SK-N-SH (cell line): ENCODE measurements at places on chromosomes 7 and 10. TPM values are rescaled to one million over a fixed set of nuclear protein-coding genes. Genes with fewer than 3 reads are reported as not detected.
A peak's percentile ranks its signal among the peaks of the same experiment; 100 is the strongest.

- no peak overlapping the region for H3K4me3 ChIP-seq
- DNase-seq, result no peak
- H3K27me3 ChIP-seq, result no peaks in the 10 kb centered on the region
- H3K36me3 ChIP-seq, result no peaks in the 10 kb centered on the region
Measured at GRCh38 chr7:7254319-7254718, 72.0 kb downstream of the C1GALT1 start.

DNA sequence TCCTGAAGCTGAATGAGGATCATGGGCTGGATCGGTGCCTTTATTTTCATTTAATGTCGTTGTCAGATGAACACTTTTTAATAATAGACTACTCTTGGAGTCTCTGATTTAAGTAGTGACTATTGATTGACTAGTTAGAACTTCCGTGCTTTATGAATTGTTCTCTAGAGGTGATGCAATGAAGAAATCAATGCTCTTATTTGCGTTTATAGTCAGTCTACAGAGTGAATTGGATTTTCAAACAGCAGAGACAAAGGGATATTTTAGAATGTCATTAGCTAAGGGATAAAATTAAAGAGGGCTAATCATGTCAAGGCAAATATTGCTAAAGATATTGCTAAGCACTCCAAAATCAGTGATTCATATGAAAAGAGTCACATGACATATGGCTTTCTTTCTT is 652.0 kb upstream of the NRP1 start:
- DNase-seq, result no peak
- H3K27me3 ChIP-seq, result no peaks in the 10 kb centered on the region
- no peaks in the 10 kb centered on the region for H3K4me1 ChIP-seq

DNA sequence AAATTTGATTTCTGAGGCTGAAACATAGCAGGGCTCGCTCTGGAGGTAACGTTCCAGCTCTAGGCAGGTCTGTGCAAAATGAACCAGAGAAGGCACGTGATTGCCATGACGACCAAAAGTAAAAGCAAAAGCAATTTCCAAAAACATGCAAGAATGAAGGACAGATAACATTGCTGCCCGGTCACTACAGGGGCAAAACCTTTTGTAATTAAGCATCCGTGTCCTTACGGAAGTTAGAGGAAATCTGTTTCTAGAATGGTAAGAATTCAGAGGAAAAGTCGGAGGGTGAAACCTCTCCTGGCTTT is 2.9 kb downstream of the KLF6 start:
- peaks cover 73% of the 10 kb centered on the region for H3K36me3 ChIP-seq
- H3K4me3 ChIP-seq, result peak overlapping the region; percentile 95
- peak overlapping the region; percentile 80 for H3K27ac ChIP-seq
- no peaks in the 10 kb centered on the region for H3K27me3 ChIP-seq
- peaks cover 36% of the 10 kb centered on the region for H3K4me1 ChIP-seq

Gene ZNF789
- 27.7 and 34.5 TPM in 2 replicates for polyA plus RNA-seq

GRCh38 chr7:82609746-82610145 is 166.2 kb upstream of the CACNA2D1 start:
- no peak for DNase-seq
- no peak overlapping the region for H3K4me3 ChIP-seq
- H3K27ac ChIP-seq, result no peak overlapping the region
- no peaks in the 10 kb centered on the region for H3K27me3 ChIP-seq
- H3K4me1 ChIP-seq, result no peaks in the 10 kb centered on the region

Gene METTL27
- 2.9 and 3.1 TPM in 2 replicates for polyA plus RNA-seq

- H3K27ac ChIP-seq, result no peak overlapping the region
- no peak for DNase-seq
- H3K36me3 ChIP-seq, result no peaks in the 10 kb centered on the region
- no peak overlapping the region for H3K4me3 ChIP-seq
Measured at GRCh38 chr7:114663502-114663901, 248.9 kb downstream of the FOXP2 start.

DNA sequence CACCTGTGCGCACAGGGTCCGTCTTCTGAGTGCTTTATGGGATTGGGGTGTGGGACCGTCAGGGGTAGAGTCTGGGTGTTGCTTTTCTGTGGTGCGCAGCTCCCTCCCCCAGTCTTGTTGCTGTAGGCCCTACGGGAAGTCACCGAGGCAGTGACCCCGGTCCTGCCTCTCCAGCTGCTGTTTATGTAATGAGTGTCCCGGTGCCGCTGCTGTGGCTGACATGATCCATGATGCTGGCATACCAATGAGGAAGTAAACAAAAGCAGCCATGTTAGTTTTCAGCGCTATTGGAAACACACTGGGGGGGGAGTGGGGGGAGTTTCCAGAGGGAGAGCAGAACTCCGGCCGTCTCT is 1.1 kb downstream of the TRIM8 start:
- no peaks in the 10 kb centered on the region for H3K27me3 ChIP-seq
- H3K4me3 ChIP-seq, result peak overlapping the region; percentile 99
- peak overlapping the region; percentile 92 for H3K27ac ChIP-seq
- H3K36me3 ChIP-seq, result peaks cover 4% of the 10 kb centered on the region
- DNase-seq, result peak; percentile 57
- peaks cover 46% of the 10 kb centered on the region for H3K4me1 ChIP-seq
